ENCODE measurements at places on chromosomes 3 and 15.

- no peak for DNase-seq
Observed at GRCh38 chr3:100954990-100955389, 38.2 kb downstream of the ABI3BP start.

GRCh38 chr3:65963787-65964677, 74.7 kb downstream of the MAGI1 start:
- DNase-seq, result peak; percentile 43

DNA sequence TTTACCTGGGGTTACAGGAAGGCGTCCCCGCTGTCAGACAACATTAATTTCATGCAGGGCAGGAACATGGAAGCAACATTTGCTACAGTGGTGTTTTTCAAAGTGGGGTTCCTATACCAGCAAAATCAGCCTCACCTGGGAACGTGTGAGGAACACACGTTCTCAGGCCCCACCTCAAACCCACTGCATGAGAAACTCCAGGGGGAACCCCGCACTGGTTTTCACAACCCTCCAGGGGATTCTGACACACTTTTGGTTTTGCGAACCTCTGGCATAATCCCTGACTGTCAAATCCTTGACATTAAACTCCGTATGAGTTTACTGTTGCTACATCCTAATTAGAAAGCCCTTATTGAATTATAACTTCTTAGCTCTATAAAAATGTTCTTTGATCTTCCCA, 127.7 kb downstream of the LRRK1 start:
- DNase-seq, result no peak

DNA sequence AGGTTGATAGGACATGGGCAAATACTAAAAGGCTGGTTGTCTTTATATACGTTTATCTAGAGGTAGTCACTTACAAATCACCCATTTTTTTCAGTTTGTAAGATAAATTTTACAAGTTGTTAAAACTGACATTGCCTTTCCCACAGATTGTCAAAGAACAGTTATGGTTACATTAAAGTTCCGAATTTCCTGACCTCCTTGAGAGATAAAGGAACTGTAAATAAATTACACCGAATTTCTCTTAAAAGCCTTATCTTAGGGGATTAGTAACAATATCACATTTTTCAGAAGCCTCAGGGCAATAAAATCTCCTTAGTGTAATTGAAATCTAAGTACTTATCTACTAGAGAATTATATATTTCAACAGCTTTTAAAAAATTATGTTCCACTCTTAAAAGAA, 49.5 kb downstream of the ZPLD1 start:
- DNase-seq, result no peak

- DNase-seq, result no peak
Observed at GRCh38 chr15:90529371-90530249, at the start of gene CRTC3. Gene CRTC3, plus strand, starts transcription at chr15:90529923. Its CDS starts 149 bp downstream, at chr15:90530072.

- no peak for DNase-seq
Observed at GRCh38 chr3:60622349-60622748, 628.9 kb downstream of the FHIT start.

DNA sequence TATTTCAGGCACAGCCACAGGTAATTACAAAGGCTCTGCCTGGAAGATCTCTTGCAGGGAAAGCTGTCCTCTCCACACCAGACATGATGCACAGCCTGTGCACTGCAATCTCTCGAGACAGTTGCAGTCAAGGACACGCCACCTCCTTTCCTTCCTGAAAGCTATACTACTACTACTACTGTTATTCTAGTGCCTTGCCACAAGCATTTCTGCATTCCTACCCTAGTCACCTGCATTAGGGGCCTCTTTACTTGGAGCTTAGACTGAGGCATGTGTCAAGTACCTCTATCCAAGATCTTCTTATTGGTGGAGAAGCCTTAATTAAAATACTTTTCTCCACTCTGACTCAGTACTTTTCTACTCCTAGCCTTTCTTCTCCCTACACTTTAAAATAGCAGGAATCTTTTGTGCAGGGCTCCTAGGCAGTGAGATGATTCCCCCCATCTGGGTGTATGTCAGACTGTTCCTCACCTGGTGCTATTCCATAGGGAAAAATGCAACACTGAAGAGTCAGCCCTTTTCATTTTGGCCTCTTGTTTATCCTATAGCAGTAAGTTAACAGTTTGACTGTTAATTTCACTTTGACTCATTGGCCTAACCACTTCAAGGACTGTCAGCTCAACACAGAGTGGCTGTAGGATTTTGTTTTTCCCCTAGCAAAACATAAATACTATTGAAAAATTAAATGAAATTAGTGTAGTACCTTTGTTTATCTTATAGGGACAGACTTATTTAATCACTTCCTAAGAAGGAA, 78.9 kb downstream of the ESYT3 start:
- DNase-seq, result no peak

DNA sequence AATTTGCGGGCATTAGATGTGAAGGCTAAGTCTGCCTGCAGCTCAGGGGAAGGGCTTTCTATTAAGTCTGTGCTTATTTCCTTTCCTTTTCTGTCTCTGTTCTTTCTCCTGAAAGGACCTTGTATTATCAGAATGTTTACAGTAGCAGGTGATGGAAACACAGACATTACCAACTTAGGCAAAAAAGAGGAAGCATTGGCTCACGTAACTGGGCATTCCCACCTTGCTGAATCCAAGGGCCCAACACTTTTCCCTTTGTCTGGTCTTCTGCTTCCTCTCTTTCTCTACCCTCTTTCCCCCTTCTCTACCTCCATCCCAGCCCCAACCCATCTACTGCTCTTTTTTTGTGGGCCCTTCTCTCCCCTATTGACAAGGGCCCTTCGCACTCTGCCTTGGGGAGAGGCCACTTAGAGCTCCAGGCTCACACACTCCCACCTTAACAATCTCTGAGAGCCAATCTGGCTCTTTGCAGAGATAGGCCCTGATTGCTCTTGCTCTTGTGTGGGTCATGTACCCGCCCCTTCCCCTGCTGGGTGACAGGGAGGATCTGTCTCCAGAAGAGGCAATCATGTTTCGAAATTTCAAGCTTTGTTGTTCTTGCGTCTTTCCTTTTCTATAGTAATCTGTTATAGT, 35.0 kb downstream of the ACAA1 start:
- DNase-seq, result no peak

GRCh38 chr3:81666502-81667121, 94.8 kb downstream of the GBE1 start:
- DNase-seq, result no peak

- DNase-seq, result no peak
Observed at GRCh38 chr15:51128701-51129100, 34.0 kb upstream of the TNFAIP8L3 start.

DNA sequence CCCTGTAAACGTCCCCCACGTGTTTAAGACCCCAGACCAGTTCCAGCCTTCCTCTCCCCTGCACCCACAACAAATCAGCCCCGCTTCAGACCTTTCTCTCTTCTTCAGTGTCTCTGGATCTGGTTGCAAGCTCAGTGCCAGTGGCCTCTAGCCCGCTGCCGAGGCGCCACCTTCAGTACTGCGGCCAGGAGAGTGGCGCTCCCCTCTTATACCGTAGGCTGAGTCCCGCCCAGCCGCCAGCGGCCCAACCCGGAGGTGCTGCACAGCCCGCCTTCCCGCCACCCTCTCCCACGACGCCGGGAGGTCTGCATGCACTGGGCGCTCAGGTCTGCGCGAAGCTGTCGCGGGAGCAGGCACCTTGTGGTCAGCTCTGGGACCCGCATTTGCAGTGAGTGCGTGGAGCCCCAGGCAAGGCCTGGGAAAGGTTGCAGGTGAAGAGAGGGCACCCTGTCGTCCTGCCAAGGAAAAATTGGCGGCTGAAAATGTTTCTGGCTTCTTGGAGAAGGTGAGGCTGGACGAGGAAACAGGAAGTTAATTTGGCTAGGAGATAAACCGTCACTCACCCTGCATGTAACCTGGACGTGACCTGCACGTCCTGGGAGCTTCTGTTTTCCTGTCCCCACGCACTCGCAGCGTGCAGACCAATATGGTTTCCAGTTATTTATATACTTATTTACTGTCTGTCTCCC, at the start of gene C2CD4B:
Gene C2CD4B (minus strand): TSS at position 182 of the 689 bp plus-strand sequence. CDS start 301 bp downstream, outside the sequence.
- DNase-seq, result no peak

DNA sequence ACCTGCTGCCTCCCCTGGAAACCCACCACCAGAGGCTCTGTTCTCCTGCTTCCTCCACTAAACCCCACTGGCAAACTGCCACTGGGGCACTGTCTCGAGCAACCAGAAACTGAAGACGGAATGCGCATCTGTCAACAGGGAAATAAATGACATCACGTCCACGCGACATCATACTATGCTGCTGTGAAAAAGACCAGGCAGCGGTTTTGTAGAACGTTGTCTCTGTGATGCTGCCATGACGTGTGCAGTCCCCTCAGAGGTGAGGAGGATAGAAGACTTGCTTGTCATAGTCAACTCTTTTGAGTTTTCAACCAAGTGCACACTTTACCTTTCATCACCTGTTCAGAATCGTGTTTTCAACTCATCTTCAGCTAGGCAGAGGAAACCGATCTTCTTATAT, 203.0 kb upstream of the IGF1R start:
- no peak for DNase-seq

DNA sequence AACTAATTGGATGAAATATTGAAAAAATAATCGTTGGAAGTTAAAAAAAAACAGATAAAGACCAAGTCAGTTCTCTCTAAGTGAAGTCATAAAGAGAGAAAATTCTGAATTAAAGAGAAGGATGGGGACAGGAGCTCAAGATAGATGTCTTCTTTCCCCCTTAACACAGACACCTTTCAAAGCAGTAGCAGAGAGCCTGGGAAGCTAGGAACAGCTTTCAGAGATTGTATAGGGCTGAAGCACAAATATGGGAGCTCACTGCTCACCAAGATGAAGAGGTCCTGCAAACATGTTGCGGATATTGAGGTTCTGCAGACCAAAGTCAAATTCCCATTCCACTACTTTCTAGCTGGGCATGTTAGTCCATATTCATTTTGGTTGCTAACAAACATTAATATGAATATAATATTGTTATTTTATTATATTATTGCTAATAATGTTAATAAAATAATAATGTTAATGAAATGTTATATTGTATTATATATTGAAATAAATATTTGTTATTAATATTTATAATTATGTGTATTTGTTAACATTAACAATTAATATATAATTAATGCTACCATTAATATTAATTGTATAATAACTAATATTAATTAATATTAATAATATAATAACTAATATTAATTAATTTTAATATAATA, 319.1 kb downstream of the OXSM start:
- DNase-seq, result no peak

DNA sequence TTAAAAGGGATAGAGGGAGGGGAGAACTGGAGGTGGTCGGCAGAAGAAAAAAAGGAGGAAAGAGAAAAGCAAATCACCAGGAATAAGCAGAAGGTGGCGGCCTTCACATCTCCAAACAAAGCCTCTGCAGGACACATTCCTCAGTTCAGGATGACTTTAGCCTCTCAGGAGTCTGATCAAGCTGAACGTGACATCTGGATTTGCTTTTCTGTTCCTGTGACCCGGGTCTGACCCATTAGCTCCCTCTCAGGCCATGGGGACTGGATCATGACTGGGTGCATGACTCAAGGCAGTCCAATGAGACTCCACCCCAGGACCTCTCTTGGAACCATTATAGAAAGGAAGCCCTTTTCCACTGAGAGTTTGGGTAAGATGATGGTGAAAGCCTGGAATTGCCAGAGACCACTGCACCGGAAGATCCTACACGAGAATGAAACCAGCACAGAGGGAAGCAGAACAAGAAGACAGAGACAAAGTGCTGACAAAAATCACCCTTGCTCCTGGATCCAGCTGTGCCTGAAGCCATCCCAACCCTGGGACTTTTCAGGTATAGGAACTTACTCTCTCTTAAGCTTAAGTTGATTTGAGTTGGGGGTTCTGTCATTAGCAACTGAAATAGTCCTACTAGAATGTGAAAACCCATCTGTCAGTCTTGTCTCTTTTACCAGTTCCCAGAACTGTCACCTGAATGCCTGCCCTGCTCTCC, 45.4 kb upstream of the RAD18 start:
- DNase-seq, result no peak

- no peak for DNase-seq
Observed at GRCh38 chr3:106206146-106206545, 337.3 kb upstream of the CBLB start.

GRCh38 chr3:178084938-178085816, 451.1 kb upstream of the KCNMB2 start:
- DNase-seq, result peak; percentile 4

DNA sequence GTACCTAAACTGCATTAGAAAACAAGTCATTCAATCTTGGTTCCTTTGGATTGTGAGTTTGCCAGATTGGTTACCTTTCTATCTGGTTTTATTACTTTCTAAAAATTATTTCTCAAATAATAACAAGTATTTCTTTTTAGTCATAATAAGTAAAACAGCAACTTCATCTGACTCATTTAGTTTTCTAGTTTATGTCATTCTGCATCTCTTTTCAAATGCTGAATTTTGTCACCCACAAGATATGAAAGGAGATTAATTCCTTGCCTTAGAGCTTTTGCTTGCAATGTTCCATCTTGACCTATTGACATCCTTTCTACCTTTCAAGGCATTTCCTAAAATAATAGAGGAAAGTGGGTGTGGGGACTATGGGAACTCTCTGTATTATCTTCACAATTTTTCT, 253.6 kb upstream of the PEX5L start:
- DNase-seq, result no peak

DNA sequence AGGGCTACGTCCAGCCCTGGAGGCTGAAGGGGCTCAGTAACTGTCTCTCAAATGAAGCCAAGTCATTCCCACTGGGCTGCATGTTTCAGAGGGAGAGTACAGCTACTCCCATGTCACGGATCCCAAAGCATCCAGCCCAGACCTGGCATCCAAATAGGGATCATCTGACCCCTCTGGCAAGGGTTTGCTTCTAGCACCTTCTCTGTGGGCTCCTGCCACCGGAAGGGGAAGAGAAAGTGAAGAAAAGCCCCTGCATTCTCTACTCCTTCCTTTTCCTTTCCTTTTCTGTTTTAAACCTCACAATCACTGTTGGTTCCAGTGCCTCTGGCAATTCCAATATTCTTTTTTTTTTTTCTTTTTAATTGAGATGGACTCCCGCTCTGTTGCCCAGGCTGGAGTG, 64.5 kb upstream of the CTSH start:
- DNase-seq, result no peak

DNA sequence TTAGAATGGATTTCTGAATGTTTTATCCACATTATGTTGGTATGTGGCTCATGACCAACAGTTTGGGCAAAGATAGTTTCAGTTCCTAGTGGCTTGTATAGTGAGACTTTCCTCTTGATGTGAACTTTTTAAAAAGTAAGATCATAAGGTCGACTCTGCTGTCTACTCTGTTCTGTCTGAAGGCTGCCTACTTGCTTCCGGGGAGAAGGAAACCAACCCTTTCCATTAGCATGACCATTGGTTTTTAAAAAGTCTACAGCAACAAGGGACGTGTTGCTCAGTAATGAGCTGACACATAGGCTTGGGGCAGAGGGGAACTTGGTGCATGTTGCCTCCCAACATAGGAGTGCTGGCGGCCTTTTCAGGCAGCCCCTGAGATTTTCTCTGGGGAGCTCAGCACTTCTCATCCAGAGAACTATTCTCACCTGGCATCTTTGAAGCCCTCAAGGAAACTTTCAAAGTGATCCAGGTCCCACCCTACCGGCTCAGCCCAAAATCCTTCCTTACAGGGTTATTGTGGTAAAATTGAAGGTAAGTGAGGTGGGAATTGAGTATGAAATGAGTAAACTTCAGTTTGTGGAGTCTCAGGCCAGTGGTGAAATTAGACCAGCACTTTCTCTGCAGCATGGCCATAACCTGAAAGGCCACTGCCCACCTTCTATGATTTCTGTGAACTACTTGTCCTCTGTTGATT, 30.6 kb downstream of the PSMD6 start:
- DNase-seq, result no peak

- DNase-seq, result no peak
Observed at GRCh38 chr15:90883526-90883975, 753 bp upstream of the FES start.

All from stimulated activated CD4-positive, alpha-beta T cell treated with anti-CD3 and anti-CD28 coated beads, Interleukin-15, amount 100 ng/mL, for 48 hours (primary cell).